ENCODE measurements at places on chromosomes 12 and 14. TPM values are rescaled to one million over a fixed set of nuclear protein-coding genes. Genes with fewer than 3 reads are reported as not detected.

The CCDC197 gene
- total RNA-seq, result not detected

The DAO gene
- not detected for total RNA-seq

The TAS2R20 gene
- total RNA-seq, result 3.8 TPM

The HSPB8 gene
- 33.8 TPM for total RNA-seq

The KRT81 gene
- total RNA-seq, result 0.13 TPM

The CMA1 gene
- not detected for total RNA-seq

The SLC2A14 gene
- total RNA-seq, result 0.13 TPM

The SALL2 gene
- 5.0 TPM for total RNA-seq

The RNFT2 gene
- 6.6 TPM for total RNA-seq

The MMAB gene
- total RNA-seq, result 20.3 TPM

The COL2A1 gene
- total RNA-seq, result not detected

The RTN1 gene
- total RNA-seq, result 2.8 TPM

The HDAC7 gene
- 62.4 TPM for total RNA-seq

The KTN1 gene
- 105 TPM for total RNA-seq

The MYG1 gene
- total RNA-seq, result 32.3 TPM

The SYT1 gene
- 25.2 TPM for total RNA-seq

The REP15 gene
- total RNA-seq, result 2.4 TPM

The PTHLH gene
- total RNA-seq, result 1.6 TPM

The TAS2R9 gene
- not detected for total RNA-seq

The TMEM179 gene
- total RNA-seq, result not detected

The TBK1 gene
- 26.2 TPM for total RNA-seq

The KSR2 gene
- under 0.01 TPM for total RNA-seq

The FOXG1 gene
- total RNA-seq, result 1.6 TPM

The GPR65 gene
- 0.07 TPM for total RNA-seq

The LMBR1L gene
- total RNA-seq, result 42.7 TPM

The CLEC2A gene
- total RNA-seq, result not detected

The TAPBPL gene
- total RNA-seq, result 7.6 TPM

The OR4E2 gene
- not detected for total RNA-seq

The FAM186B gene
- total RNA-seq, result 0.40 TPM

The SPX gene
- 1.2 TPM for total RNA-seq

The FZD10 gene
- total RNA-seq, result not detected

The CFAP251 gene
- total RNA-seq, result 7.9 TPM

The KRT8 gene
- 9.3 TPM for total RNA-seq

The CCND2 gene
- total RNA-seq, result 144 TPM

The NUAK1 gene
- 31.4 TPM for total RNA-seq

The ENDOU gene
- 0.40 TPM for total RNA-seq

The TAC3 gene
- total RNA-seq, result not detected

The ZFHX2 gene
- 0.83 TPM for total RNA-seq

The WNT5B gene
- total RNA-seq, result 69.2 TPM

The GMFB gene
- 92.0 TPM for total RNA-seq

The MANSC1 gene
- 3.9 TPM for total RNA-seq

The FOXA1 gene
- not detected for total RNA-seq

The EIF2B1 gene
- total RNA-seq, result 32.7 TPM

The HOXC5 gene
- 0.39 TPM for total RNA-seq

The CPNE6 gene
- total RNA-seq, result not detected

The RFX4 gene
- total RNA-seq, result not detected

The ALDH1L2 gene
- total RNA-seq, result 58.2 TPM
